ENCODE measurements at places on chromosomes 1 and 21. TPM values are rescaled to one million over a fixed set of nuclear protein-coding genes. Genes with fewer than 3 reads are reported as not detected.

- no peak for DNase-seq
Observed at GRCh38 chr1:10063878-10064277, 31.1 kb downstream of the UBE4B start.

DNA sequence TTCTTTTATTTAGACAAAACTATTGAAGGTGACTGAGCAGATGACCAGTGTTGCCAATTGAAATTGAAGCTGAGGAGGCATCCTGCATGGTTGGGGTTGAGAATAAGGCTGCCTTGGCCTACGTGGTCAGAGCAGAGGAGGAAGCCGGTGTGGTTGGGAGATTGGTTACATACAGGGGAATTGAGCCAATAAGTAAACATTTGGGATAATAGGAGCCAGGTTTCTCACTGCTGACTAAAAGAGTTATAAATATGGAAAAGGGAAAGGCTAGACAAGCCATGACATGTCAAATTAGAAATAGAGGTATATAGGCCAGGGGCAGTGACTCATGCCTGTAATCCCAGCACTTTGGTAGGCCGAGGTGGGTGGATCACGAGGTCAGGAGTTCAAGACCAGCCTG is 15.8 kb downstream of the SNX7 start:
- no peak for DNase-seq

DNA sequence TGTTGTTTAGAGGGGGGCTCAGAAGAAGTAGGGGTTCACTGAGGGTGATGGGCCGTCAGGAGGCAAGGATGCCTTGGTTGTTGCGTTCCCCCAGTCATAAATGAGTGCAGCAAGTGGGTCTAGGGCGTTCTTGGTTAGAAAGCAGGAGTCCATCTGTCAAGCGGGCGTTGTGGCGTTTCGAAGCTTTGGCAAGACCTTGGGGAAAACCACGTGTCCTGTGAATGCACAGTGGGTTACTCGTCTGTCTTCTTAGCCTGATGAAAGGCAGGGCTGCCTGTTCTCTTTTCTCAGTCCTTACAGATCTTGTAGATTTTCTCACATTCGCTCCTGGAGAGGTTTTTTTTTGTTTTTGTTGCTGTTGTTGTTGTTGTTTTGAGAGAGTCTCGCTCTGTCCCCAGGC is 6.3 kb upstream of the ZNF496 start:
- no peak for DNase-seq

Gene SYT14
- 16.7 TPM for total RNA-seq

DNA sequence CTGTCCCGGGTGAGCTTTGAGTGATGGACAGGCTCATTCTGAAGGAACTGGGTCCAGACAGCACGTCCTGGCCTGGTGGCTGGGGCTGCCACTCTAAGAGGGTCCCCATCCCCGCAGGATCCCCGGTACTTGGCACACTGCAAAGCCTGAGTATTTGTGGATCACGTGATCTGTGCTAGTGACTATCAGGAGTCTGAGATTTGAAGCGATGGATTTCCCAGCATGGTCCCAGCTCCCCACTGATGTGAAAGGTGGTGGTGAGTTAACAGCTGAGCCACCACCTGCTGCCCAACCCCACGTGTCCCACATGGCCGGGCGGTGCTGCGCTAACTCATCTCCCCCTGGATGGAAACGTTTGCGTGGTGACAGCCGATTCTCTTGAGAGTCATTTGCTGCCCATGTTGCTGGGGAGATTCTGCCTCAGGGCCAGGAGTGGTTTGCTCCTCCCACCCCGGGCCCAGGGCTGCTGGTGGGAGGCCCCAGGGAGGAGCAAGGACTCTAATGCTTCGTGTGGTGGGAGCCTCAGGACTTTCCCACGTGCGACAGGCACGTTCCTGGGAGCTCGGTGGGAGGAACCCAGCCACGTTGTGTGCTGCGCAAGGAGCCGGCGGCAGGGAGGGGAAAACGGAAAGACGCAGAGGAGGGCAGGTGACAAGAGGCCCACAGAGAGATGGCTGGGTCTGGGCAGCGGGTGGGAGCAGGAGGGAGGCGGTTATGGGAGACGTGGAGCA is 15.1 kb downstream of the FAAP20 start:
- DNase-seq: no peak

- DNase-seq: no peak
Observed at GRCh38 chr1:174157157-174157806, 2.0 kb upstream of the RABGAP1L start.

Gene GPATCH3
- total RNA-seq: 17.4 TPM

- no peak for DNase-seq
Observed at GRCh38 chr1:92563457-92564216, 76.9 kb upstream of the GFI1 start.

GRCh38 chr1:179966551-179966950 is 11.9 kb downstream of the CEP350 start:
- DNase-seq: no peak

DNA sequence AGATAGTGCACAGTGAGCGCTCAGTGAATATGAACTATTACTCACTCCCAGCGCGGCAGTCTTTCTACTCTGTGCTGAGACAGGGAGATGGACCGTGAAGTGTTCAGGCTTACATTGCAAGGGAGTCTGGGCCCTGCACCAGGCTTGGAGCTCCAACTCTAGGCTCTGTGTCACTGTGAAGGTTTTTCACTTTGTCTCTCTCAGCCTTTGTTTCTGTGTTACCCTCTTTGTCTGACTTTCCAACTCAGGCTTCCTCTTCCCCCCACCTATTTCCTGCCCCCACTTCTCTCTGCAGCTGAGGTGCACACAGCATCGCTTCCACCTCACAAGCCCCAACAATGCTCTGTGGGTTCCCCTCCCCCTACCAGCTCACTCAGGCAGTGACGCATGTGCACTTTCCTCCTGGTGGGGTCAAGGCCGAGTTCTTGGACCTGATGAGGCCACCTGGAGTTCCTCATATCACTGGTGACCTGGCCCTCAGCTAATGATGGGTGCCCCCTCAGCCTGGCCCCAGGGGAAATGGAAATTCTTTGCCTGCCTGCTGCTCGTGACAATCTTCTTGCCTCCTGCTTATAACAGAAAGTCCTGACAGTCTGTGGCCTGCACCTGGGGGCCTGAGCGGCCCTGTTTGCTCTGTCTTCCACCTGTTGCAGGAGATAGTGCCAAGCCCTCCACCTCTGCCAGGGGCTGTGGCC is 1.1 kb upstream of the LCK start:
- no peak for DNase-seq

DNA sequence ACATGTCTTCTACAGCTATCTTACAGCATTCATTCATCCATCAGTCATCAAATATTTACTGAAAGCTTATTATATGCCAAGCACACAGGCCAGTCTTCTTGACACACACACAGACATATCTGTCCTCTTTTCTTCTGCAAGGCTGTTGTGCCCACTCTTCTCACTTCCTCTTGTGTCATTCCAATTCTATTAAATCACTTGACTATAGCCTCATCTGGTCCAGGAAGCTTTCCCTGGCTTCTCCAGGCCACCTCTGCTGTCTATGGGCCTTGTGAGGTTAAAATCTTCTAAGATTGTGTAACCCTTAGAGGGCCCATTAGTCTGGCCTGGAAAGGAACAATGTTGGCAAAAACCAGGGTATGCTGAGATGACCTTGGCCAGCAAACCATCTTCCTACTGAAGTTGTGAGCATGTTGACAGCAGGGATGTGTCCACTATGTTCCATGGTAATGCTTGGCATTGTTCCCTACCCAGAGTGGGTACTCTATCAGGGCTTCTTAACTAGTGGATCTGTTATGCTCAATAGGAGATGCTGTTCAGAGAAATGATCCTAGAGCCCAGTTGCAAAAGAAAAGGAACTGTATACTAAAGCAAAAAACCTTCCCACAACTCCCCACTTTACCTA is 5.3 kb downstream of the TRAF3IP3 start:
- DNase-seq: no peak

- DNase-seq: no peak
Observed at GRCh38 chr1:207501071-207501470, 5.1 kb downstream of the CR1 start.

GRCh38 chr1:86972262-86972661 is 57.8 kb downstream of the HS2ST1 start:
- DNase-seq: no peak

- DNase-seq: no peak
Observed at GRCh38 chr1:178150610-178151009, 56.7 kb downstream of the RASAL2 start.

DNA sequence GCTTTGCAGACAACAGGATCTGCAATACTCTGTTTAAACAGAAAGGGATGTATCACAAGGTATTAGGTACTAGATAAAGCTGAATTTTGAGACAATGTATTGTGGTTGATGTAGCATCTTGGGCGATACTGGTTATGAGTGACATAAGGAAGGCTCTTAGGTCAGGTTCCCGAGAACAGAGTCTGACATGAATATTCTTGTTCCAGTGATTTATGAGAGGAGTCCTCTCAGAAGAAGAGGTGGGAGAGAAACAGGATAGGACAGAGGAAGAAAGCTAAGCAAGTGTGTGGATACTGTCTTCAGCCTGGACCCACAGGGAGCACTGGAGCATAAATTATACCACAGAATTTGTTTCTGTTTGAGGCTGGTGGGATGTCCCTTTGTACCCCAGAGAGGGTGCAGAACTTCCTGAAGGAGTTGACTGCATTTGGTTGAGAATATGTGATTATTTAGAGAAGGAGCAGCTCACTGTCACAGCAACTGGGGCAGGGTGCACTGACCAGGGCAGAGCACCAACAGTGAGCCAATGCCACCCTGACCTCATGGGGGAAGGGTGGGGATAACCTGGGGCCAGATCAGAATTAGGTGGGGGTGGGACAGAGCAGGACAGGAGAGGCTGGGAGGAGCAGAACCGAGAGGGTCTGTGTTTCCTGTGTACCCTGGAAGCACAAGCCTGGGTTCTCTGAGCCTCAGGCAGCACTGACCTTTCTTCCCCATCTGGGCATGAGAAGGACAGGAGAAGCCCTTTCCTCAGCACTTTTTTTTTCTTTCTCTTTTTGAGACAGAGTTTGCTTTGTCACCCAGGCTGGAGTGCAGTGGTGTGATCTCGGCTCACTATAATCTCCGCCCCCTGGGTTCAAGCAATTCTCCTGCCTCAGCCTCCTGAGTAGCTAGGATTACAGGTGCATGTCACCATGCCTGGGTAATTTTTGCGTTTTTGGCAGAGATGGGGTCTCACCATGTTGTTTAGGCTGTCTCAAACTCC is 36.3 kb upstream of the SLC6A9 start:
- DNase-seq: no peak

Measured in H1 (cell line).